Activated T-helper 2 cell treated with anti-CD3 and anti-CD28 coated beads, Interferon-gamma antibody, Interleukin-2, Interleukin-4, amounts not matched to agents 10 μg/mL and 5 μg/mL and 100 μg/mL, durations not matched to agents 14 hours and 24 hours and 36 hours (primary cell): ENCODE measurements at places on chromosomes 12 and 14. TPM values are rescaled to one million over a fixed set of nuclear protein-coding genes. Genes with fewer than 3 reads are reported as not detected.

FAM181A gene
- not detected in 2 replicates for total RNA-seq

GDF11 gene
- 15.3 and 15.4 TPM in 2 replicates for total RNA-seq

SERPINA9 gene
- total RNA-seq = not detected in 2 replicates

DNA sequence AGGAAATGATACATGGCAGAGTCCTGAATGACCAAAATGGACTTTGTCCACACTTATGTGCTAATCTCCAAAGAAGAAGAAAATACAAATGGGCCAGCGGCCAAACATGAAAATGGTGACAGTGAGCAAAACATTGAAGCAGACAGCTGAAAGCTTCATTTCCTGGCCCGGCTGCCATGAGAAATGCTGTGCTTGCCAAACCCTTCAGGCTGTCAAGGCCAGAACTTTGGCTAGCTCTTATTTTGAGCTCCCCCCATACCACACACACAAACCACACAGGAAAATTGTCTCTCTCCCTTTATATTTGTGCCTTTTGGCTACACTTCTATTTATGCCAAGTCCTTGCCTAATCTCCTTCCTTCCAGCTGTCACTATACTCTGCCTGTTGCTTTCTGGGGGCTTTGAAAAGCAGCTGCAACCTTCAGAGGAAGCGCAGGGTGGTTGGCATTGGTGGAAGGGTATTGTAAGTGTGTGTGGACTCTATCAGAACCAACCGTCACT lies 323.8 kb downstream of the RAD51B start:
- no peak overlapping the region for H3K27ac ChIP-seq
- DNase-seq = no peak
- no peak overlapping the region for H3K4me3 ChIP-seq
- no peaks in the 10 kb centered on the region for H3K27me3 ChIP-seq
- no peaks in the 10 kb centered on the region for H3K36me3 ChIP-seq

- no peaks in the 10 kb centered on the region for H3K27me3 ChIP-seq
- DNase-seq = no peak
- no peaks in the 10 kb centered on the region for H3K36me3 ChIP-seq
- H3K27ac ChIP-seq = no peak overlapping the region
- no peak overlapping the region for H3K4me3 ChIP-seq
Measured at GRCh38 chr12:103520686-103521215, 25.0 kb upstream of the C12orf42 start.

GRCh38 chr12:32312049-32312670 lies 87.2 kb upstream of the FGD4 start:
- H3K36me3 ChIP-seq = no peaks in the 10 kb centered on the region
- H3K4me1 ChIP-seq = peaks cover 2% of the 10 kb centered on the region
- H3K27me3 ChIP-seq = peaks cover 5% of the 10 kb centered on the region

GRCh38 chr14:25832585-25832984 lies 765.2 kb downstream of the NOVA1 start:
- no peak for DNase-seq
- H3K27me3 ChIP-seq = no peaks in the 10 kb centered on the region
- H3K4me1 ChIP-seq = no peaks in the 10 kb centered on the region
- no peak overlapping the region for H3K4me3 ChIP-seq
- no peaks in the 10 kb centered on the region for H3K36me3 ChIP-seq
- H3K27ac ChIP-seq = no peak overlapping the region

GRCh38 chr14:94560751-94561655 lies at the start of gene SERPINA4:
Gene SERPINA4, plus strand, starts transcription at chr14:94561442. Its CDS starts 2,041 bp downstream, at chr14:94563483.
- H3K27me3 ChIP-seq = no peaks in the 10 kb centered on the region
- no peaks in the 10 kb centered on the region for H3K4me1 ChIP-seq
- H3K27ac ChIP-seq = no peak within 1 kb of the TSS

DNA sequence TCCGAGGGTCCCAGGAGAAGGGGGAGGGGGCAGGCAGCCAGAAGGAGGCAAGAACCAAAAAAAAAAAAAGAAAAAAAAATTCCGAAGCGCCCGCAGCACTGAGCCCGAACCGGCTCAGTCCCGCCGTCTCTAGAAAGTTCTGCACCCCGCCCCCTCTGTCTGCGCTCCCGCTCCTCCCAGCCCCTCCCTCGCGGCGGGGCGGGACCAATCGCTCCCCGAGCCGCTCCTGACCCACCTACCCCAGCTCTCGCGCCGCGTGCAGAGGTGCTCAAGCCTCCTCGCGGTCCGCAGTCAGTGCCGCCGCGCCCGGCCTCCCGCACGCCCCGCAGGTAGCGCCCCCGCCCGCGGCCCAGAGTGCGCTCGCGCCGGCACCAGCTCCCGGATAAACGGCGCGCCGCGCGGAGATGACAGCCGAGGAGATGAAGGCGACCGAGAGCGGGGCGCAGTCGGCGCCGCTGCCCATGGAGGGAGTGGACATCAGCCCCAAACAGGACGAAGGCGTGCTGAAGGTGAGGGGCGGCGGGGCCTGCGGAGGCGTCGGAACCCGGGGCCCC lies at the start of gene FKBP4:
TSS of gene FKBP4 (plus strand) at position 235 of the 554 bp plus-strand sequence. CDS start at position 405, 170 bp downstream.
- H3K36me3 ChIP-seq = peaks cover 39% of the 10 kb centered on the region
- DNase-seq = peak; percentile 84
- H3K4me1 ChIP-seq = peaks cover 13% of the 10 kb centered on the region
- H3K4me3 ChIP-seq = peak within 1 kb of the TSS; percentile 85
